T-helper 2 cell treated with Interferon-gamma antibody and Interleukin-4, amounts not matched to agents 5 μg/mL and 100 μg/mL, for 36 hours (primary cell): ENCODE measurements at places on chromosomes 7 and 10.

- H3K27me3 ChIP-seq: peaks cover 10% of the 10 kb centered on the region
- DNase-seq: no peak
- H3K4me1 ChIP-seq: peaks cover 2% of the 10 kb centered on the region
- H3K4me3 ChIP-seq: no peak overlapping the region
- no peak overlapping the region for H3K27ac ChIP-seq
Measured at GRCh38 chr10:51867956-51868355, 168.6 kb upstream of the CSTF2T start.

- H3K27ac ChIP-seq: peak overlapping the region; percentile 98
- peaks cover 33% of the 10 kb centered on the region for H3K36me3 ChIP-seq
- no peak for DNase-seq
- peaks cover 70% of the 10 kb centered on the region for H3K4me1 ChIP-seq
- no peaks in the 10 kb centered on the region for H3K27me3 ChIP-seq
Measured at GRCh38 chr7:55534916-55535590, 37.2 kb downstream of the VOPP1 start.

DNA sequence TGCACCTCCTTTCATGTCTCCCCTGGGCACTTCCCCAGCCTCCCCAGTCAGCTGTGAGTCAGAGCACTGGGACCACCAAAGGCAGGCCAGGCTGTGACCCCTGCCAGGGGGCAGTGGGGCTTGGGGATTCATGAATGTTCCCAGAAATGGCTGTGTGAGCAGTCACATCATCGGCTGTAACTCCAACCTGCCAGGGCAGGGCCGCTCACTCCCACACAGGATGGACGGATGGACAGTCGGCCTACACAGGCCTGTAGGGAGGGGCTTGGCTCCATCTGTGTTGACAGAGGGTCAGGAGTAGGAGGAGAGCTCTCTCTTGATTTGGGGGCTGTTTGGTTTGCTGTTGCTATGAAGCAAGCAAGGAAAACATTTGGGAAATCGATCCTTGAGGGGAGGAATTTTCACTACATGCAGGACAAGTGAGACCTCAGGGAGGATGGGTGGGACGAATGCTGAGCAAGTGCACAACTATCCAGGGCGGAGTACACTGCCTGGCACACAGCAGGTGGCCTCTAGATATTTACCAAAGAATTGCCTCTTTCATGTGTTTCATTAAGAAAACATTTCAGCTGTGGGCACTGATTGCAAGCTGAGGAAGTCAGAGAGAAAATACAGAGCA lies 2.9 kb upstream of the IGFBP1 start:
- H3K27ac ChIP-seq: no peak overlapping the region
- H3K36me3 ChIP-seq: no peaks in the 10 kb centered on the region
- H3K27me3 ChIP-seq: peaks cover 36% of the 10 kb centered on the region
- DNase-seq: no peak
- H3K4me1 ChIP-seq: no peaks in the 10 kb centered on the region

DNA sequence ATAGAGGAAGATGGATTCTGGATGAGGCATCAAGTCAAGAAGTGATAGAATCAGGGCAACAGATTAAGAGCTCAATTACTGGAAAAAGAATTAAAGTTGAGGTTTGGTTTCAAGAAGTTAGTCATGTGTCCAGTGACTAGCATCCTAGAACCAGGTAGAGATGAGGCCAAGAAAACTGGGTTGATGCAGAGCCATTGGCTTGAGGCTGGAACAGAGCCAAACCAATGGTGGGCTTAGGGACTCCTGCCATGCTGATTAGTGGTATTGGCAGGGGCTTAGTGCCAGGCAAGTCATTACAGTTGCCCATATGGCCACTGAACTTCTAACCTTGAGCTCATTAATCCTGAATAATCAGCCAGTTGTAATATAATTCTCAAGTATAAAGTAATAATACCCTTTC lies 18.5 kb downstream of the ZNF277 start:
- no peak overlapping the region for H3K4me3 ChIP-seq
- peaks cover 1% of the 10 kb centered on the region for H3K4me1 ChIP-seq
- no peak overlapping the region for H3K27ac ChIP-seq
- no peak for DNase-seq
- H3K36me3 ChIP-seq: no peaks in the 10 kb centered on the region

DNA sequence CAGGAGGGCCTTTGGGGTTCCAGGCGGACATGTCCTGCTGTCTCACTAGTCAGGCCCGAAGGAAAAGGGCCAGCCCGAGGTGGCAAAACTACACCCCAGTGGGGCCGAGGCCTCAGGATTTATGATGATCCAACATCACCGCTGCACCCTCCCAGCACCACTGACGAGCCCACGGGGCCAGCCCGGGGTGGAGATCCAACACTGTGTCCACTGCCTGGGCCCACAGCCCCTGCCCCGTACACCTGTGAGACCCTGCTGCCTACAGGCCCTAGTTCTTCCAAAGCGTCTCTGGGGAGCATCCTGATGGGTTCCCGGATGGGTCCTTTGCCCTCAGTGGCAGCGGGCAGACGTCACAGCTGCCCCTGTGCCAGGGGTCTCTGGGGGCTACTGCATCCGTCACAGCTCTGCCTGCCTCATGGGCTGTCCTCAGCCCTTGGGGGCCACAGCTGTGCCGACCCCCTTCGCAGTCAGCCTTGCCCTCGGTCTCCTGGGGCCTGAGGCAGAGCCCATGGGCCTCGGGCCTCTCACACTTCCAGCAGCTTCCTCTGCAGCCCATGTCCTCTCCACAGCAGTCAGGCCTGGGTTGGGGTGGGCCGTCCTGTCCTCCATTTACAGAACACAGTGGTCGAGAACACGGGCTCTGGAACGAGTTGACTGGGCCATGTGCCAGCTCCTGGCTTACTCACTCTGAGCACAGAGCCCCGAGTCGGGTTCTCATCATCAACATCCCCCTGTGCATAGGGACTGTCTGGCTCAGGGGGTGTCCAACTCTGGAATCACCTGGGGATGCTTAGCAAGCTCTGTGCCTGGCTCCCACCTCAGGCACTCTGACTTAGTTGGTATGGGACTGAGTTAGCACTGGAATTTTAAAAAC lies 64.9 kb downstream of the FOXL3 start:
- DNase-seq: no peak
- H3K4me3 ChIP-seq: no peak overlapping the region
- no peaks in the 10 kb centered on the region for H3K36me3 ChIP-seq

DNA sequence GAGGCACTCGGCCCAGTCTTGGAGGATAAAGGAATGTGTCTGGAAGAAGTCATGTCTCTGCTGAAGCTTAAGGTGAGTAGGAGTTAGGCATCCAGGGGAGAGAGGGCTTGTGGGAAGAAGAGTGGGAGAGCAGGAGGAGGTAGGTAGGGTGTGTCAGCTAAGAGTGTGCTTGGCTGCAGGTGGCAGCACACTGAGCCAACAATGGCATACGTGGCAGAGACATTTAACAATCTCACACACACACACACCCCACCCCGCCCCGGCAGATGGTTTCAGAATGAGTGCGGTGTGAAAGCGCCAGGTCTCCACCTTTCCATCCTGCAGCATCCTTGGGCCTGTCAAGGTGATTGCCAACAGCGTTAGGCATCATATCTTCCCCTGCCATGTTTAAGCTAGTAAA lies 11.2 kb upstream of the ARPC1A start:
- H3K27ac ChIP-seq: no peak overlapping the region
- peaks cover 2% of the 10 kb centered on the region for H3K27me3 ChIP-seq
- H3K4me1 ChIP-seq: peaks cover 13% of the 10 kb centered on the region
- no peak overlapping the region for H3K4me3 ChIP-seq

DNA sequence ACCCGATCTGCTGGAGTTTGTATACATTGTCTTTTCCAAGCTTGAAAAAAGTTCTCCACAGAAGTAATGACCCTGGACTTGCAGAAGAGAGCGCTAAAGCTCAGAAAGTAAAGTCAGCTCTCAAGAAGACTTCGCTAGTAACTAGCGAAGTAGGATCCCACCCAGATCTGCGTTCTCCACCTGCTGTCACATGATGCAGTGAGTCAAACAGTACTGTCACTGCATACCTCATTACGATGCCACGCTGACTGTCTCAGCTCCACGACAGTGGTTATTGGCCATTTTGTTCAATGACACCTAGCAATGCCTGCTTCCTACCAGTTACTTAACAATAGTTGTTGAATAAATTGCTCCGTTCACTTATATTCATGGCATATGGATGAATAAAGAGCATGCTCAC lies 29.7 kb upstream of the SEC61G start:
- DNase-seq: peak; percentile 14
- H3K4me3 ChIP-seq: no peak overlapping the region
- H3K27ac ChIP-seq: no peak overlapping the region
- H3K27me3 ChIP-seq: peaks cover 17% of the 10 kb centered on the region
- H3K36me3 ChIP-seq: no peaks in the 10 kb centered on the region
- peaks cover 4% of the 10 kb centered on the region for H3K4me1 ChIP-seq

GRCh38 chr10:50592961-50593418 lies 30.8 kb downstream of the SGMS1 start:
- H3K27me3 ChIP-seq: no peaks in the 10 kb centered on the region
- H3K36me3 ChIP-seq: peaks cover 2% of the 10 kb centered on the region
- H3K27ac ChIP-seq: no peak overlapping the region
- DNase-seq: no peak
- no peaks in the 10 kb centered on the region for H3K4me1 ChIP-seq

GRCh38 chr10:93288679-93289634 lies 193.2 kb downstream of the MYOF start:
- H3K36me3 ChIP-seq: no peaks in the 10 kb centered on the region
- H3K4me3 ChIP-seq: no peak overlapping the region
- H3K4me1 ChIP-seq: no peaks in the 10 kb centered on the region
- peaks cover 4% of the 10 kb centered on the region for H3K27me3 ChIP-seq
- peak; percentile 10 for DNase-seq
